ENCODE measurements at places on chromosomes 1 and 21.

- no peak for DNase-seq
Observed at GRCh38 chr21:26965040-26965906, 1.6 kb downstream of the ADAMTS5 start.

DNA sequence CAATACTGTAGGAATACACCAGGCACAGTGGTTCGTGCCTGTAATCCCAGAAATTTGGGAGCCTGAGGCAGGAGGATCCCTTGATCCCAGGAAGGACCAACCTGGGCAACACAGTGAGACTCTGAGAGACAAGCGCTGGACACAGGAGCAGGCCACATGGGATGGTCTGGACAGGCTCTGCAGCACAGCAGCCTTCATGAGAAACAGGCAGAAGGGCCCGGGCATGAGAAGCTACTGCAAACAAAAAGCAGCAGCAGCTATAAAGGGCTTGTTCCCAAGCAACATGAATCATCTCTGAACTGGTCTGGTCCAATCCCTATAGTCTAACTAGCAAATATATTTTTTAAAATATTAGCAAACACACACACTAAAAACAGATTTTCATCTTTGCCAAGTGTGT, 35.5 kb upstream of the SLAMF9 start:
- no peak for DNase-seq

DNA sequence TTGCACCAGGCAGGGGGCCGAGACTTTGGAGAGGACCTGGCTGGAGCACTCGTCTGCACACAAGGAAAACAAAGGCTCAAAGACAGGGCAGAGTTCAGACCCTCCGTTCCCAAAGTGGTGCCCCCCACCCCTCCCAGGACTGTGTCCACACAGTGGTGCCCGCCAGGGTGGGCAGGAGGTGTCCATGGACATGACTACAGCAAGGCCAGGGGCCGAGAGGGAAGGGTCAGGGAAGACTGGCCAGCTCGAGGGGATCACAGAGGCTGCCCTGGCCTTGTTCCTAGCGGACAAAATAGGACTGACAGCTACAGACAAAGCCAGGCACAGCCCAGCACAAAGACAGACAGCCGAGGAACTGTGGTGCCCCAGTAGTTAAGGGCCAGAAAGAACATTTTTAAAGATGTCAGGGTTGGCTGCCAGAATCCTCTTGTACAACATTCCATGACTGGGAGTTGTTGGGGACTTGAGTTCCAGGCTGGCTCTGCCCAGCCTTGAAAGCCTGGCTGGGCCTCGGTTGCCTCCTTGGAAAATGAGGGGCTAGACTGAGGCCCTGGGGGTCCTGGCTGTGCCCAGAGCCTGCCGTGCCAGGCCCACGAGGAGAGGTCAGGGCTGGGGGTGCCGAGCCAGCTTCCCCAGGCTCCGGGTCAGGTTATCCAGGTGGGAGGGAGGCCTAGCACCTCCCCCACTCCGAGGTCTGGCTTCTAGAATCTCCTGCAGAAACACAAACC, 63.7 kb downstream of the SLX9 start:
- no peak for DNase-seq

DNA sequence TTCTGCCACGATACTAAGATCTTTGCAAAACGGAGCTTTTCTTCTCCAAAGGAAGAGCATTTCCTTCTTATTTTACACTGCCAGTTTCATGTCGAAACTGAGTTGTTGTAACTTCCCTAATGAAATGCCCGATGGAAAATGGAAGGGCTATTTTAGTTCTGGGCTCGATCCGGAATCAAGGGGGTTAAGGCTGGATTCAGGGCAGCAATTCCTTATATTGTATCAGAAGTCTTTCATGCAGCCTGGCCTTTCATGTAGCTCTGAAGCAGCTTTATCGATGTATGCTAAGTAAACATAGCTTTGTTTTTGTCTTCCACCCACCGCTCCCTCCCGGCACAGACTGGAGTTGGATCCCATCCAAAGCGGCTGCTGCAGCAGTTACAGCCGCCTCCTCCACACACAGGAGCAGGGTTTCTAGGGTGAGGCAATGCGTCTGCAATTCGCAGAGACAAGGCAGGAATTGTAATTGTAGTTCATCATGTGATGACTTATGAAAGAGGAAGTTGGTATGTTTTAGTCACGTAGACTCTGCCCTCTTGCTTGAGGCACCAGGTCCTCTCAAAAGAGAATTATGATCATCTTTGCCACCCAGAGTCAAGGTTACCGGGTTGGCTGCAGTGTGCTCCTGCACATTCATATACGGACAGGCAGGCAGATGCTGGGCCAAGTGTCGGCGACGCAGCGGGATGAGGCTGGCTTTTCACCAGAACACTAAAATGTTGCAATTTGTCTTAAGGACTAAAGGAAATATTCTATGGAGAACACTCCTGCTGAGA, 2.6 kb upstream of the IRF2BP2 start:
- DNase-seq = peak; percentile 97

- no peak for DNase-seq
Observed at GRCh38 chr1:161843156-161843555, 77.0 kb downstream of the ATF6 start.

GRCh38 chr21:45225041-45225740, 62.5 kb downstream of the POFUT2 start:
- DNase-seq = no peak

- DNase-seq = no peak
Observed at GRCh38 chr1:119250299-119250698, 109.8 kb upstream of the WARS2 start.

GRCh38 chr1:50023292-50024159, at the start of gene AGBL4:
AGBL4 (minus strand) TSS chr1:50023954.
- DNase-seq = peak; percentile 88

DNA sequence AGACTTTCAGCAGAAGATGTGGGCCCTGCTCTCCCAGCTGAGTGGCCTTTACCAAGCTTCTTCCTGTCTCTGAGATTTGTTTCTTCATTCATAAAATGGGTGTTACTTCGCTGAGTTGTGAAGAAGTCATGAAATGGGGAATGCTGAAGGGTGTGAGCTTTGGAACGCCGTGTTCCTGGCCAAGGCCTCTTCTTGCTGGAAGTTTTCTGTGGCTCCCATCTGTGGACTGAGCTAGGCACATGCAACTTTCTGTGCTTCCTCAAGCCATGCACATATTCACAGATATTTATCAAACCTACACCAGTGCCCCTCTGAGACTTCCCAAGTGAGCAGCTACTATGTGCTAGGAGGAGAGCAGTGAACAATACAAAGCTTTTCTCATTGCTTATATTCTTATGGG, 106.3 kb upstream of the JUN start:
- no peak for DNase-seq

DNA sequence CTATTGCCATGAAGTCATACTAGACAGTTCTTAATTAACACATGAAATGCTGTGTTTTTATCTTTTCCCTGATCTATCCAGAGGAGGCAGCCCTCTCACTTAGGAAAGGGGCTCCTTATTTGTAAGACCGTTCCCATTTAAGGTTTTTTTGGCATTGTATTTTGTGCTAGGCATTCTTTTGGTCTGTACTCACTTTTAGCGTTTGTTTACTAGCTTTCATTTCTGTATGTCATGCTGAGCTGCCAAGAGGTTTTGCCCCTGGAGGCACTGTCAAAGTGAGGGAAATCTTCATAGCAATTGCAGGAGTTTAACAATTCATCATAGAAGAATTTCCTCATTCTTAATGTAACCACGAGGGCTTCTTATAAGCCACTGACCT, 59.5 kb downstream of the MTR start:
- no peak for DNase-seq

DNA sequence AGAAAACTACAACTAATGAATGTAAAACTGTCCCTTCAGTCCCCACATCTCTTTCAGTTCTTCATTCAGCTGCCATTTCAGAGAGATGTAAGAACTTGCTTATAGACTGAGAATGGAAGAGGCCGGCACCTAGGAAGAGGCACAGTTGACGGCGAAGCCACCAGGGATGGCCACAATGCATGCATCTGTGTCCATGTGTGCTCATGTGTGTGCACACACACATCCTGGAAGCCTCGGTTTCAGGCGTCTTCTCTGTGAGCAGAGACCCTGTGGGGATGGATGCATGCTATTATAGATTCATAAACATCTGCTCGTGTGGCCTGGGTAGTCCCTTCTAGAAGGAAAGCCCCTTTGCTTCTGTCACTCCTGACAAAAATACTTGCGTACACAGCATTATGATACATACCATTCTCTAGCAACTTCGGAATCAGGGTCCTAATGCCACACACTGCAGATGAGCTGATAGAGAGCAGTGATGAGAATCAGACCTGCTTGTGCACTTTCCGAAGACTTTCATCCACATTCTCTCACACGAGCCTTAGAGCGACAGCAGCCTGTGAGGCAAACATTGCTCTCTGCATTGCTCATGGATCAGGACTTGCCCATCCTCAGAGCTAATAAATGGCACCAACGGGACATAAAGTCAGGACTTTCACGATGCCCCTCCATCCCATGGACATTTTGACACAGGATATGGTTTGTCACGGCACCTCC, 12.4 kb upstream of the GPR61 start:
- DNase-seq = no peak

- DNase-seq = no peak
Observed at GRCh38 chr1:109059026-109059425, 16.8 kb downstream of the TAF13 start.

DNA sequence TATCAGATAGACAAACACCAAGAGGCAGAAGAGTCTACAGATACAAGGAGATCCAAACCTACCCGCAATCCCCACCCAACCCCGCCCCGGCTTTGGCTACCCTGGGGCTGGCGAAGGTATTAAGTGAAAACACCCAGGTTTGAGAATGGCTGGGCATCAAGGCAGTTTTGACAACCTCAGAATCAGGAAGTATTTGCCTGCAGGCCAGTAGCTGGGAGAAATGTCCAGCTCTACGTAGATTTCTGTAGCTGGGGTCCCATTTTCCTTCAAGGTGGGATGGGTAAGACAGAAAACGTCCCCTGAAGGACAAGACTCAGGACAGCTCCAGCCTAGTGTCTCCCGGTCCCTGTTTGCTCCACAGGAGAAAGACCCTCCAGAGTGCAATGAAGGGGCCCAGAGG, 101.8 kb upstream of the ERG start:
- DNase-seq = no peak

GRCh38 chr1:210652329-210652954, 323.7 kb downstream of the HHAT start:
- DNase-seq = no peak

DNA sequence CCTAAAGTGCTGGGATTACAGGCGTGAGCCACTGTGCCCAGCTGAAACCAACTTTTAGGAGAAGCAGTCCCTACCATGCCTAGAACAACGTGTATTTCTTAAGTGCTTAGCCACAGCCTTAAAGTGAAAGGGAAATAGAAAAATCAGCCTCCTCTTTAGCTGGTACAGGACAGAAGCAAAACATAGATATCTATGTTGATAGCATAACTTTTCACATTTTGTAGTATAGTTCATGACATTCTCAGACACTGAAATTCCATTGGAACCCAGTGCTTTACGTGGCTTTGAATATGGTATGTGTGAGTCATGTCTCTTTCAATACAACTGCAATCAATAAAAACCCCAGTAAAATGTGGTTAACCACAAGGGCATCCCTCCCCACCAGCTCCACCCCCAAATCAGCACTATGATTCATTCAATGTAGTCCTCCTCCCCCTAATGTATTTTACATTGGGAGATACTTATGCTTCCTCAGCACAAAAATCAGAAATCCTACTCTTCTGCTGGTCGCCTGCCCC, 32.1 kb downstream of the TGFB2 start:
- no peak for DNase-seq

GRCh38 chr1:152613511-152613910, at the start of gene LCE3B:
LCE3B (plus strand) TSS chr1:152613811; CDS start chr1:152613811, 0 bp downstream.
- no peak for DNase-seq

- DNase-seq = peak; percentile 67
Observed at GRCh38 chr21:42654179-42654912, 925 bp downstream of the PDE9A start.

GRCh38 chr1:63731117-63732043, 42.4 kb upstream of the ROR1 start:
- no peak for DNase-seq

DNA sequence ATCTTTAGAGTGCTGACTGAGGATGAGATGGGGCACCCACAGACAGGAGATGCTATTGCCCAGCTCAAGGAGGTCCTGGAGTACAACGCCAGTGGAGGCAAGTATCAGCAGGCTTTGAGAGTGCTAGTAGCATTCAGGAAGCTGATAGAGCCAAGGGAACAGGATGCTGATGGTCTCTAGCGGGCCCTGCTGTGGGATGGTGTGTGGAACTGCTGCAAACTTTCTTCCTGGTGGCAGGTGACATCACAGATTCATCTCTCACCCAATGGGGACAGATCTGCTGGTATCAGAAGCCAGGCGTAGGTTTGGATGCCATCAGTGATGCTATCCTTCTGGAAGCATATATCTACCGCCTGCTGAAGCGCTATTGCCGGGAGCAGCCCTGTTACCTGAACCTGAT, 609.8 kb upstream of the NCAM2 start:
- DNase-seq = no peak

DNA sequence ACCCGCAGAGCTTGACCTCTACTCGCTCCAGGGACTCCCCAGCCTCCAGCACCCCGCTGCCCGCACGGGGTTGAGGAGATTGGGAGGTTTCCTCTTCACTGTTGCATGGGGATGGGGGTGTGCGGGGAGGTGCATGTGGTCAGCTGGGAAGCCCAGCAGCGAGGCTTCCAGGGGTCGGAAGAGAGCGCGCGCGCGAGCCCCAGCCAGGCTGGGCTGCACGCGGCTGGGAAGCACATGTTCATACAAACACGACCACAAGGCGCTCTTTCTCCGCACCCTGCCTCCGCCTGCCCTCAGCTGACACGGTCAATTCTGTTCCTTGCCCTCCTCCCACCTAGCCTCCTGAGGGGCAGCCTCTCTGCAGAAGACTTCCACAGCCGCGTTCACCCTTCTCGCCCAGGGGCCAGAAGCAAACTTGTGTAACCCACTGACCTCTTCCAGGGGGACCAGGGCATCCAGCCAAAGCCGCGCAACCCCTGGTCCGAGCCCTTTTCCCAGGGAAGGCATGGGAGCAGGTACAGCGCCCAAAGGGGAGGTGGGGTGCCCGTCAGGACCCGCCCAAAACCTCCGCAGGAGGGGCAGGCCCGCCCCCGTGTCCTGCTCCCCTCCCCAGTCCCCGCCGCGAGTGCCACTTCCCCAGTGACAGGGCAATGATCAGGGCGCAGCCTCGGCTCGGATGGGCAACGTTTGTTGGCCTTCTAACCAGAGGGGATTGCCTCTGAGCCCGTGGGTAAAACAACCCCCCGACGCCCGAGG, 1.3 kb downstream of the COL24A1 start:
- no peak for DNase-seq

GRCh38 chr1:25952841-25953401, 44.9 kb downstream of the PAFAH2 start:
- no peak for DNase-seq

GRCh38 chr1:6603915-6604558, 1.4 kb upstream of the KLHL21 start:
- no peak for DNase-seq

GRCh38 chr1:88062650-88063153, 621.4 kb upstream of the PKN2 start:
- no peak for DNase-seq

DNA sequence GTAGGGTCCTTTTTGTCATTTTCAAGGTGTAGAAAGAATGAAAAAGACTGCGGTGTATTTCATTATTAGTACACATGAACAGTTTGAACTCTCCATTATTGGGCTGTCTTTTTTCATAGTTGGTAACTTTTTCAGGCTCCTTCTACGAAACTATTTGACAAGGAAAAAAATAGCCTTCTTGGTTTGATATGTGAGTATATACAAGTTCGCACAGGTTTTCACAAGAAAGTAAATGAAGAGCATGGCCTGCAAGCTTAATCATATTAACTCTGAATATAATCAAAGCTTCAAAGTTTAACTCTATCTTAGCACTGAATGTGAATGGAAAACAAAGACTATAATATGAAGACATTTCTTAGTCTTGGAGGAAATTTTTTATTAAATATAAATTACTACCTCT, 290.0 kb upstream of the ADGRL2 start:
- no peak for DNase-seq

- no peak for DNase-seq
Observed at GRCh38 chr1:183569801-183570200, 20.5 kb downstream of the NCF2 start.
